ENCODE measurements at places on chromosomes 12 and 14. TPM values are rescaled to one million over a fixed set of nuclear protein-coding genes. Genes with fewer than 3 reads are reported as not detected.

DNA sequence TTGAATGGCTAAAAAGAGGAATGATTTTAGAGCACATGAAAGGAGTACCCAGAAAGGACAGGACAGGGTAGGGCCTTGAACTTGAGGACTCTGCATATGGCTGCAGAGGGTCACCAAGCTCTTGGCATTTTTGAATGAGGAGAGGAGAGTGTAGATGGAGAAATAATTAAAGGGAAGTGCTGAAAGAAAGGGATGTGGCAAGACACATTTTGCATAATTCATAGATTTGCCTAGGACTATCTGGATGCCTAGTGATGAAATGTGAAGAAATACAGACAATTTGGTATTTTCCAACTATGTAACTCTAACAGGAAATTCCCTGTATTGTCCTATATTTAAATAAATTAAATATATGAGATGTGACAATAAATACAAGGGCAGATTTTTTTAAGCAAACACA is 27.5 kb upstream of the MDM1 start:
- H3K27me3 ChIP-seq = no peaks in the 10 kb centered on the region
- H3K4me1 ChIP-seq = peaks cover 13% of the 10 kb centered on the region
- no peaks in the 10 kb centered on the region for H3K36me3 ChIP-seq

- H3K36me3 ChIP-seq = no peaks in the 10 kb centered on the region
- DNase-seq = no peak
- 0 out of 2 replicates have a peak, but pooled peaks cover 2% of the 10 kb centered on the region for H3K4me1 ChIP-seq
- no peak within 1 kb of the TSS for H3K4me3 ChIP-seq
- H3K27me3 ChIP-seq = peaks cover 37% of the 10 kb centered on the region
Observed at GRCh38 chr12:52366738-52367485, at the start of gene KRT85. KRT85 (minus strand) TSS chr12:52367481; CDS start chr12:52367405, 76 bp downstream.

DNA sequence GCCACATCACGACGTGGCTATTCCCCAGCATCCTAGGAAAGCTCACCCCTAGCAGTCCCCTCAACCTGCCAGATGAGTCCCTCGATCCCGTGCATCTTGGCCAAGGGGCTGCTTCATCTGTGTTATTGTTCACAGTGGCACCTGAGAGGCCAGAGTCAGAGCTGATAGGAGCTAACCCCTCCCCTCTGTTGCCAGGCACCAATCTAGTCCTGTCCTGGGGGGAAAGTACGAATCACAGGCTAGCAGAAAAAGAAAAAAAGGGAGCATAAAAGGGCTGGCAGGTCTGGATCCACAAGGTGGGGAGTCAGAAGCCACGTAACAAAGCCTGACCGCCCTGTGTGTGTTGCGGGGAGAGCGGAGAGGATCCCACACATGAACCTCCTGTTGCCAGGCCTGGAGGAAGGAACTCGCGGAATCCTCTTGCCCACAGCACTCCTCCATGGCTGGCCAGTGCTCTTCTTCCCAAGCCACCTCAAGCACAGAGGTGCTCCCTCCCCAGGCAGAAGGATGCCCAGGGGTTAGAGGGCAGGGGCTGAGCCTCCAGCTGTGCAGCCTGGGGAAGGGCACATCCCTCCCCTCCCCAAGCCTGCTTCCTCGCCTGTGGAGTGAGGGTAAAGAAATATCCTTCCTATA is 91.8 kb downstream of the ITPK1 start:
- H3K4me3 ChIP-seq = no peak overlapping the region
- H3K27ac ChIP-seq = no peak overlapping the region
- H3K4me1 ChIP-seq = no peaks in the 10 kb centered on the region
- no peaks in the 10 kb centered on the region for H3K27me3 ChIP-seq
- DNase-seq = no peak
- H3K36me3 ChIP-seq = no peaks in the 10 kb centered on the region

DNA sequence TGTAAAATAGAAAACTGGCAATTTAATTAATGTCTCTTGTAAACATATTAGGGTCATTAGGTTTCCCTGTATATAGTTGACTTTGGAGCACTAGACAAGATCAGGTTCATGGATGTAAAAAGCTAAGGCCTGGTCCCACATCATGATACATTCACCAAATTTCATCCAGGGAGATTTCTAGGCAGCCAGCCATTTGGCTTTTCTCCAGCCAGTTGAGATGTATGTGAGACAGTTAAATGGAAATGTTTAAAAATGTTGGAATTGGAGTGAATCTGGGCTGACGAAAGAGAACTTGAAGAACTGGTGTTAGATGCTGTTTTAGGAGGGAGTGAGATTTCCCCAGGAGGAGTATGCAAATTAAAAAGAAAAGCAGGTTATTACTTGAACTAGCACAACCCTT is 41.8 kb upstream of the CLEC14A start:
- H3K4me1 ChIP-seq = peaks cover 9% of the 10 kb centered on the region
- H3K36me3 ChIP-seq = no peaks in the 10 kb centered on the region
- H3K27me3 ChIP-seq = no peaks in the 10 kb centered on the region

DNA sequence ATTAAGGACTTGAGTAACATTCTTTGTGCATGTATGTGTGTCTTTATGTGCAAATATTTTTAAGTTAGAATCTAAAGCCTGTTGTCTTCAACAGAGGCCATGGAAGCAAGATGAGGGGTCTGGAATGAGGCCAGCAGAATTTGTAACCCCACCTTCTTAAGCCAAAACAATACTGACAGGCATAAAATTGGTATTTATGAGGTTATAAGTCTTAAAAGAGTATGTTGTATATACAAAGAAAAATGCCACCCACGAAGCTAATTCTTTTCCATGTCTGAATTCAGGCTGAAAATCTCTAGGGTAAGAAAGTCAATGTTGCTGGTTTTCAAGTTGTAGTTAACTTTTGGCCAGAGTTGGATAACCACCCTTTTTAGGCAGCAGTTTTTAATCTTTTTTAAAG is 86.2 kb upstream of the TMTC1 start:
- H3K4me3 ChIP-seq = no peak overlapping the region
- no peaks in the 10 kb centered on the region for H3K4me1 ChIP-seq
- H3K27me3 ChIP-seq = no peaks in the 10 kb centered on the region
- no peak for DNase-seq

DNA sequence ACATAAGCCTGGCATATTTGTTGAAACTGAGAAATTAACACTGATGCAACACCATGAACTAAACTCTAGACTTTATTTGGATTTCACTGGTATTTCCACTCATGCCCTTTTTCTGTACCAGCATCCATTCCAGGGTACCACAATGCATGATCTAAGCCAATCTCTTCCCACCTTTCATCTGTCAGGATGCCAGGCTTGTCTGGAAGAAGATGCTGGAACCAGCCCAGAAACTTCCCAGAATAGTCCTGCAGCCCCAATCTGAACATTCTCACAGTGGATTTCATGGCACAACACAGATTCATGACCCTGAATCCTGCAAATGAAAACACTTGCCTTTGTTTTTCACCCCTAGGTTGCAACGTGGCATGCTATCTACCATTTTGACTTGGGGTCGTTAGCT is 189.3 kb upstream of the LHX5 start:
- H3K4me3 ChIP-seq = no peak overlapping the region
- H3K36me3 ChIP-seq = no peaks in the 10 kb centered on the region
- DNase-seq = no peak
- H3K27me3 ChIP-seq = no peaks in the 10 kb centered on the region
- H3K4me1 ChIP-seq = no peaks in the 10 kb centered on the region
- H3K27ac ChIP-seq = no peak overlapping the region

GRCh38 chr12:47095446-47096236 is 15.9 kb upstream of the AMIGO2 start:
- H3K4me1 ChIP-seq = peaks cover 44% of the 10 kb centered on the region
- H3K4me3 ChIP-seq = peak overlapping the region; percentile 14
- peak overlapping the region; percentile 44 for H3K27ac ChIP-seq
- DNase-seq = peak; percentile 77

DNA sequence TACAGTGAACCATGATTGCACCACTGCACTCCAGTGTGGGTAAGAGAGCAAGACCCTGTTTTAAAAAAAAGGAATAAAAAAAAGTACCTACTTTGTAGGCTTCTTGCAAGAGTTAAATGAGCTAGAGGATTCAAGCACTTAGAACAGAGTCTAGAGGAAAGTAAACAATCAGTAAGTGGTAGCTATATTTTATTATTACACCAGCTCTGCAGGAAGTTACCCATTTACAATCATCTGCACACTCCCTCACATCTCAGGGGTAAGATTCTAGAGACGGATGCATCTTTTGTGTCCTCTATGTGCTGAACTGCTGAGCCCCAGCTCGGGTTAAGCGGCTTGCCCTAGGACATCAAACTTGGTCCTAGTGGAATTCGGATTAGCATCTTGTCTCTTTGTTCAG is 67.3 kb downstream of the KCNK10 start:
- no peaks in the 10 kb centered on the region for H3K4me1 ChIP-seq
- no peak overlapping the region for H3K27ac ChIP-seq
- no peak for DNase-seq
- H3K27me3 ChIP-seq = no peaks in the 10 kb centered on the region

- no peaks in the 10 kb centered on the region for H3K36me3 ChIP-seq
- no peaks in the 10 kb centered on the region for H3K4me1 ChIP-seq
Observed at GRCh38 chr14:83556746-83557453, 1973.0 kb upstream of the FLRT2 start.

KCNA1 gene
- not detected for total RNA-seq

LHX5 gene
- not detected for total RNA-seq

CMA1 gene
- total RNA-seq = not detected

BDKRB2 gene
- 14.4 TPM for total RNA-seq

IRF2BPL gene
- total RNA-seq = 51.0 TPM

SYT10 gene
- not detected for total RNA-seq

UNC79 gene
- total RNA-seq = not detected
